ENCODE measurements at places on chromosomes 16 and 17.

DNA sequence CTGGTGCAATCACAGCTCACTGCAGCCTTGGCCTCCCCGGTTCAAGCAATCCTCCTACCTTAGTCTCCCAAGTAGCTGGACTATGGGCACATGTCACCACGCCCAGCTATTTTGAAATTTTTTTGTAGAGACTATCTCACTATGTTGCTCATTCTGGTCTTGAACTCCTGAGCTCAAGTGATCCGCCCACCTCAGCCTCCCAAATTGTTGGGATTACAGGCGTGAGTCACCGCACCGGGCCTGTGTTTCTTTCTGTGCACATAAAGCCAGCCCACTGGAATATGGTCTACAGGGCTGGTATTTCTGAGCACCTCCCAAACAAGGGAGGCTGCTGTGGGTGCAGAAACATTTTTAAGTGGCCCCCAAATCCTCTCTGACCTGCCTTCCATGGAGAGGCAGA, 8.4 kb downstream of the TMEM95 start:
- no peak for DNase-seq

DNA sequence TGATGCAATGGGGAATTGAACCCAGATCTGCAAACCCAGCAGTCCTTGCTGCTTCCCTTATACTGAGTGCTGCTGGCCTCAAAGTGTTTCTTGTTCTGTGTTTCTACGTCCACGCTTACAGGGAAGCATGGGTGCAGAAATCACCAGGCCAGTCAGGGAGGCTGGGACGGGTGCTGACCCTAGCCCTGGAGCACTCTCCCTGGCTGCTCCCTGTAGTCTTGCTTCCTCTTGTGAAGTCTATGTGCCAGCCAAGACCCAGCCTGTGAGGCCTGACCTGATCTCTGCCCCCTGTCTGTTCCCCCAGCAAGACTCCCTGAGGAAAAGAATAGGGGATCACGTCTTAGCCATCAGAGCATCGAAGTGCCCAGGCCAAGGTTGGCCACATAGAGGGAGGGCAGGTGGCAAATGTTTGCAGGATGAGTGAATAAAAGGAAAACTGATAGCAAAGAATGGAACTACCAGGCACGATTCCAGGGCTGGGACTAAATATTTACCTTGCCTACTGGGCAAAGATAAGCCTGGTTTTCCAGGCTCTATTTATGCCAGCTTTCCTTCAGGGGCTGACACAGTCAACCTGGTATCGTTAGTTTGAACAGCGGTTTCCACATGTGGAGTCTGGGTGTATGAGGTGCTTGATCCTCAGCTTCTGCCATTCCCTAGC, 41.2 kb upstream of the RHOT1 start:
- no peak for DNase-seq

GRCh38 chr16:5056352-5056751, 9.4 kb downstream of the C16orf89 start:
- DNase-seq = peak; percentile 33

DNA sequence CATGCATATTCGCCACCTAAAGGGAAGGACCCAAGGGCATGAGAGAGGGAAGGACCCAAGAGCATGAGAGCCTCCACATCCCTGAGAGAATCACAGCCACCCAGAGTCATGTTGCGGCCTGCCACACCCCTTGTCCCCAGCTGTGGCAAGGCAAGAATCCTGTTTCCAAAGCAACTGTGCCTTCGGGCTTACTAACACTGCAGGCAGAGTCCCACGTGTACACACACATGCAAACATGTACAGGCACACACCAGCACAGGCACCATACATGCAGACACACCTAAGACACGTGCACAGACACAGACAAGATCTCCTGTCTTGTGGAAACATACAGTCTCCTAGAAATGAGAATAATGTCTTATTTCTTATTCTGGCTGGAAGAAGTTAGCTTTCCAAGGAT, 92.4 kb upstream of the CDYL2 start:
- DNase-seq = no peak

DNA sequence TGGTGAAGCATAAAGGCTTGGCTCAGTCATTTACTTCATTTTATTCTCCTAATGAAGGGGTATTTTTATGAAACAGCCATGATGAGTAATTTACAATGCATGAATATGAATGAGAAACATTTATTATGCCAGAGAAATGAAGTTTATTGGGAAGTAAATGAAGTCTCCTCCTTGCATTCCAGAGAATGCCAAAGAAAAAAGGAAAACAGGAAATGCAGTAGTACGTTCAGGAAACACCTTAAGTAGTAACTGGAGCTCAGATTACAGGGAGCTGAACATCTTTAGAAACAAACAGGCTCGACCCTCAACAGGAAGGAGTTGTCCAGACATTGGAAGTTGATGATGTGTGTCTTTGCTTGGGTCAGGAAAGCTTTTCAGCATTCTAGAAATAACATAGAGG, 4.6 kb downstream of the KRT34 start:
- no peak for DNase-seq

- DNase-seq = no peak
Observed at GRCh38 chr17:51815097-51815496, 343.4 kb downstream of the CA10 start.

DNA sequence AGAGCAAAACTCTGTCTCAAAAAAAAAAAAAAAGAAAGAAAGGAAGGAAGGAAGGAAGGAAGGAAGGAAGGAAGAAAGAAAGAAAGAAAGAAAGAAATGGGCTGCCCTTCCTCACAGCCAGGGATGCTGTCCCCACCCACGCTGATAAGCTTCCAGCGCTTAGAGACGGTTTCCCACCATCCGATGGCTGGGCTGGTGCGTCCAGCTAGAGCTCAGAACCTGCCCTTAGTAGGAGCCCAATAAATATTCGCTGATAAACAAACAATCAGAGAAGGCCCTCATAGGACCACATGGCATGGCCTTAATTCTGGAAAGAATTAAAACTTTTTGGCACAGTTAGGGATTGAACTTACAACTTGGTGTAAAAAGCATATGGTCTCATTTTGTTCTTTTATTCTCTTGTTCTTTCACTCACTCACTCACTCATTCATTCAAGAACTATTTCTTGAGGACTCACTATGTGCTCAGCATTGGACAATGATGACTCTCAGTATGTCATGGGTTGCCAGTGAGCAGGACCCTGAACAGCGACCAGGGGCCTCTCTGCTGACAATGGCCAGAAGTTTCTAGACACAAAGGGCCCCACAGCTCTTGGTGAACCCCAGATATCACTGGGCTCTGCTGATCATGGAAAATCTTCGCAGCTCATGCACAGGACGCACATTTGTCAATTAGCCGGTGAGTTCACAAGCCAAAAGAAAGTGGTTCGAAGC, 32.5 kb upstream of the TNRC6C start:
- DNase-seq = no peak

GRCh38 chr17:40978575-40979151, 5.5 kb downstream of the KRT40 start:
- DNase-seq = no peak

DNA sequence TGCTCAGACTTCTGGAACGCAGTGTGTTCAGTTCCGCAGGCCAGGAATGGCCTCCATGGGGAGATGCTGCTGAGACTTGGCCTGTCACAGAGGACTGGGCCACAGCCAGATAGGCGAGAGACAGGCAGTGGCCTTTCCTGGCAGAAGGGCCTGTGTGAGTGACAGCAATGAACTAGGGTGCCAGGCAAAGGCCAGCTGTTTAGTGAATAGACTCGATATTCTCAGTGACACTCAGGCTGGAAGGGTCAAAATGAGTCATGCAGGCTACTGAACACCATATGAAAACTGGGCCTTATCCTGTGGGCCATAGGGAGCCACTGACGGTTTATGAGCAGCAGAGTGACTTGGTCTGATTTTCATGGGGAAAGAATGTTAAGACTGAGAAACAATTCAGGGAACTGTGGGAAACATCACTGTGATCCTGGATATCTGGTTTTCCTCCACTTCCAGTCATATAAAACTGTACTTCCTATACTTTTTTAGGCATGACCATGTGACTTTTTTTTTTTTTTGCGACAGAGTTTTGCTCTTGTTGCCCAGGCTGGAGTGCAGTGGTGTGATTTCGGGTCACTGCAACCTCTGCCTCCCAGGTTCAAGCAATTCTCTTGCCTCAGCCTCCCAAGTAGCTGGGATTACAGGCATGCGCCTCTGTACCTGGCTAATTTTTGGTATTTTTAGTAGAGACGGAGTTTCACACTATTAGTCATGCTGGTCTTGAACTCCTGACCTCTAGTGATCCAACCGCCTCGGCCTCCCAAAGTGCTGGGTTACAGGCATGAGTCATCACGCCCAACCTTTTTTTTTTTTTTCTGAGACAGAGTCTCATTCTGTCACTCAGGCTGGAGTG, 5.2 kb upstream of the NUBP1 start:
- no peak for DNase-seq

GRCh38 chr16:28182183-28182582, 29.6 kb downstream of the XPO6 start:
- no peak for DNase-seq

- DNase-seq = no peak
Observed at GRCh38 chr17:44283344-44284023, 15.5 kb upstream of the SLC4A1 start.

DNA sequence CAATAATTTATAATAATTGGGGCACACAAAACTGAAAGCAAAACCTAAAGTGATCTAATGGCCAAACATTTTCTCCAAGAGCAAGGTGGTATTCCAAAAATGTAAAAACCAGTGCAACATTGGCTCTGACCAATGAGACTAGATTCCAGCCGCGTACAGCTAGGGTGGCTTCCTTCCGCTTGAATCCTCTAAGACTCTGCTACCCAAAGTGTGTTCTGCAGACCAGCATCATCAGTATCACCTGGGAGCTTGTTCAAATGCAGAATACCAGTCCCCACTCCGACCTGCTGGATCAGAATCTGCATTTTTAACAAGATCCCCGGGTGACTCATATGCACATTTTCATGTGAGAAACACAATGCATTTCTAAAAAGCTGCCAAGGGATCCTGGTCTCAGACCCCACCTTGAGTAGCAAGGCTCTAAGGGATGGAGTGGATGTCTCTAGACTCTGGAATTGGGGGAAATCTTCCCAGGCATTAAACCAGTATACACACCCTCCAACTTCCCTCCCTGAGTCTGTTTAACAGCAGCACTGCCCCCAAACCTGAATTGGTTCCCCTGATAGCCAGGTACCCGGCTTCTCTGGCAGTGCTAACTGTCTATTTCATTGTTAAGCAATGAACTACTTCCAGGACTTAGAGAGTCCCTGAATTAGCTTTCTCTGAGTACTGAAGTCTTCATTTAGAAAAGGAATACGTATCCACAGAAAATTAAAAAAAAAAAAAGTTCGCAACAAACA, 118.2 kb downstream of the HS3ST2 start:
- DNase-seq = no peak

GRCh38 chr17:58176200-58176599, 9.4 kb downstream of the OR4D2 start:
- no peak for DNase-seq

DNA sequence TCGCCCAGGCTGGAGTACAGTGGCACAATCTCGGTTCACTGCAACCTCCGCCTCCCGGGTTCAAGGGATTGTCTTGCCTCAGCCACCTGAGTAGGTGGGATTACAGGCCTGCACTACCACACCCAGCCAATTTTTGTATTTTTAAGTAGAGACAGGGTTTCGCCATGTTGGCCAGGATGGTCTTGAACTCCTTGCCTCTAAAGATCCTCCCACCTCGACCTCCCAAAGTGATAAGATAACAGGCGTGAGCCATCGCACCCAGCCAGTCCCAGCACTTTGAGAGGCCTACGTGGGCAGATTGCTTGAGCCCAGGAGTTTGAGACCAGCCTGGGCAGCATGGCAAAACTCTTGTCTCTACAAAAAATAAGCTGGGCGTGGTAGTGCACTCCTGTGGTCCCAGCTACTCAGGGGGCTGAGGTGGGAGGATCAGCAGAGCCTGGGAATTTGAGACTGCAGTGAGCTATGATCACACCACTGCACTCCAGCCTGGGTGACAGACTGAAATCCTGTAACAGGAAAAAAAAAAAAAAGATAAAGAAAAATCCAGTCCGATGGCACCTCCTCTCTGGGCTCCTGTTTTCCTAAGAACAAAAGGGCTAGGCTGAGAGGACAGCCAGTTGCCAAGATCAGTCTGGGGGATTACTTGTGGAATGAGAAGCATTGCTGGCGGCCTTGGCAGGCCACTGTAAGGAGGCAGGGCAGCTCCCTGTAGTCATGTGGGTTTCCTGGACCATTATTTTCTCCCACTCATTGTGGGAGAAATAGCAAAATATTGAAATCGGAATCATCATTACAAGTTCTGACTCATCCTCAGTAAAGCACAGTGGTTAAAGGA, 3.0 kb upstream of the PIPOX start:
- no peak for DNase-seq

- no peak for DNase-seq
Observed at GRCh38 chr17:52149626-52150025, 8.9 kb downstream of the CA10 start.

GRCh38 chr16:88844419-88845036, 12.2 kb downstream of the GALNS start:
- DNase-seq = no peak

GRCh38 chr17:79788989-79789942, 7.6 kb downstream of the CBX8 start:
- no peak for DNase-seq

DNA sequence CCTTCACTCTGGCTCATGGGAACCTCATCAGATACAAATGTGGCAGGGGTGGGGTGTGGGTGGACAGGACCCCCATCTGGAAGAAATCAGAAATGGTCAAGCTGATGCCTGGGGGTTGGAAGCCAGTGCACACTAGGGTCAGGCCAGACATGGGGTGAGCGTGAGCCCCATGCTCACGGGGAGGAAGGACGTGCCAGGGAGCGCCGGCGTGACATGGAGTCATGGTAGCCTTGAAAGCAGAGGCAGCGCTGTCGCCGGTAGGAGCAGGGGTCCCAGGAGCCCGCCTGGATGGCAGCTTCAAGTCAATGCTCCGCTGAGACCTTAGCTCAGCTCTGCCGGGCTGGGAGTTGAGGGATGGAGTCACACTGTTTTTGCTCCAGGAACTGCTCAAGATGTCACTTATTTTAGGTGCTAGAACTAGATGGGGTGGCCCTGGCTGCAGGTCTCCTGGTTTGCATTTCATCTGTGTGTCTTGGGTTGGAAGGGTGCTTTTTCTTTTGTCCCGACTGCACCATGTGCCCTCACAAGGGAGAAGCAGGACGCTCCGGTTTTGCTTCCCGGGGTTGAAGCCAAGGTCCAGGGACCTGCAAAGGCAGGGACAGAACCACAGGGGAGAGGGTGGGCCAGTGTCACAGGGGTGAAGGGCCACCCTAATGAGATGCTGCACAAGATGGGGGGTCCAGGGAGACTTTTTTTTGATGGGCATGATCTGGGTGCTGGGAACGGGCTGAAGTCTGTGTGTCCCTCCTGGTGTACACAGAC, 51.4 kb downstream of the USP22 start:
- no peak for DNase-seq

DNA sequence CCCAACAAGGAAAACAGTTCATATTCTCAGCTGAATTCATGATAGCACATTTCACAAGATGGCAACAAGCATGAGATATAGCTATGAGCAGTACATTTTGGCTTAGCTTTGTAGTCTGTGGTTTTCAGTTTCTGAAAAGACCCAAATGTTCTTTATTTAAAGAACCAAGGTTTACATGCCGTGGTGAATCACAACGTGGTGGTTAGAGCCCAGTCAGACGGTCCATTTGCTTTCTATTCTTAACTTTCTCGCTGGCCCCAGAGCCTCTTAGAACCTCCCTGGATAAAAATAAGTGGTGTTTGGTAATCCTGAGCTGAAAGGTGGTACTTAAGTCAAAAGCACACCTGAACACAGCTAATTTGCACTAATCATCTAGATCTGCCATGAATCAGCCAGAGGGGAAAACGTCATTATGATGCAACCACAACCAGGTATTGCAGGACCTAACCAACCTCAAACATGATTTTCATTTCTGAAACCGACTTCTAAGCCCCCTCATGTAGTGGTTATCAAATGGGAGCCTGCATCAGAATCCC, 18.6 kb upstream of the HAPSTR1 start:
- DNase-seq = no peak
